ENCODE measurements at places on chromosomes 6 and 20. TPM values are rescaled to one million over a fixed set of nuclear protein-coding genes. Genes with fewer than 3 reads are reported as not detected.

Gene SPATS1
- not detected for polyA plus RNA-seq

Gene OGFR
- 54.9 TPM for polyA plus RNA-seq

Gene LINC00237
- polyA plus RNA-seq, result not detected

Gene C6orf132
- 0.49 TPM for polyA plus RNA-seq

Gene NKX2-2
- polyA plus RNA-seq, result not detected

Gene GTSF1L
- polyA plus RNA-seq, result not detected

Gene BTBD9
- polyA plus RNA-seq, result 8.4 TPM

Gene SLC24A3
- polyA plus RNA-seq, result 1.6 TPM

Gene SNAP91
- polyA plus RNA-seq, result 29.0 TPM

Gene ADAM33
- 0.56 TPM for polyA plus RNA-seq

Gene RUNX2
- polyA plus RNA-seq, result 1.6 TPM

Gene TDRD6
- 0.10 TPM for polyA plus RNA-seq

Gene TFB1M
- polyA plus RNA-seq, result 22.0 TPM

Gene OPRM1
- not detected for polyA plus RNA-seq

Gene SNTA1
- polyA plus RNA-seq, result 329 TPM

Gene TREML2
- not detected for polyA plus RNA-seq

Gene FKBP5
- 89.7 TPM for polyA plus RNA-seq

Gene ARHGAP40
- not detected for polyA plus RNA-seq

Gene IL17F
- not detected for polyA plus RNA-seq

Gene SNAI1
- polyA plus RNA-seq, result 7.8 TPM

Measured in cardiac muscle cell (in vitro differentiated cells and primary cell).